ENCODE measurements at places on chromosomes 3 and 15.

- DNase-seq, result no peak
These were observed 59.4 kb downstream of the CMSS1 start for GRCh38 chr3:99877031-99877579.

DNA sequence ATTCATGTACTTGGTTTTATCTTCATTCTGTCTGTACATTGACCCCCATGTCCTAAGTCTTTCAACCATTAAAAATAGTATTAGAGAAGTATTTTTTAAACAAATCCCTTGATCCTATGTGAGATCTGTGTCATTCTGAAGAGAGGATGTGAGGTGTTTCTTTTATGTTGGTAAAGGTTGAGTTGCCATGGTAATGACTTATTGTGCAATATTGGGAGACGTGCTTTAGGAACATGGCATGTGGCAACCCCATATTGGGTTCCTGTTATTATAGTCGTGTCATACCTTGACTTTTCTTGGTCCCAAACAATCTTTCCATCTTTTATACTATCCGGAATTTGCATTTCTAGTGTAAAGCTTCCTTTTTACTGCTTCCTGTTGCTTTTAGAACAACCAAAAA is 203.1 kb downstream of the KCNAB1 start:
- no peak for DNase-seq

DNA sequence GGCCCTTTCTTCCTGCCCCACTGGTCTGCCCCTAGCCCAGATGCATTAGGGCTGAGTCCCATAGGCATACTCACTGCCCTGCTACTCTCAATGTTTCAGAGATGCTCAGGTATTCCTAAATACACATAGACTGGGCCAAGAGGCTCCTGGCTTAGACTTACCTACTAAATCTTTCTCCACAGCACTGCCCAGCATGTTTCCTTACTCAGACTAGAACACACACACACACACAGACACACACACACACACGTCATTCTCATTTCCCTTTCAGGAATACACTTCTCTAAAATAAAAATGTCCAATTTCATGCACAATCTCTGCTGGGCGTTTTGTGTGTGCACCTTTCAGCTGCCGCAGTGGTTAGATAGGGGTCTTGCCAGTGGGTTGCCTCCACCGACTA is 175.7 kb downstream of the FAM43A start:
- DNase-seq, result no peak

GRCh38 chr15:40217166-40217824 is 21.6 kb upstream of the PAK6 start:
- DNase-seq, result peak; percentile 80

DNA sequence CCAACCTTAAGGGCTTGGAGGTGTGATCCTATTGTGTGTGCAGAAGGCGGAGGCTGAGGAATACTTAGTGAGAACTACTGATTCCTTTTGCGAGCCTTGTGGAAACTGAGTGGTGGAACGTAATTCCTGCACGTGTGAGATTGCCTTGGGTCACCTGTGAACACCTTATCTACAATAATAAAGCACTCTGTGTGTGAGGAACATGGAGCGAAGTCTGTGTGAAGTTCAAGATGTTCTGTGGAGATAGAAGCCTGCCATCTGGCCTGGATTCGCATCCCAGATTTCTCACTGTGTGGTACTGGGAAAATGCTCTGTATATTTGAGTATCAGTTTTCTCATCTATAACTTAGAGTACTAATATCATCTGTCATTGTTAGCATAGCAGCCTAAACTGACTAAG is 179.5 kb upstream of the PDZRN3 start:
- DNase-seq, result no peak

GRCh38 chr3:150680562-150680961 is 23.2 kb downstream of the ERICH6 start:
- no peak for DNase-seq

DNA sequence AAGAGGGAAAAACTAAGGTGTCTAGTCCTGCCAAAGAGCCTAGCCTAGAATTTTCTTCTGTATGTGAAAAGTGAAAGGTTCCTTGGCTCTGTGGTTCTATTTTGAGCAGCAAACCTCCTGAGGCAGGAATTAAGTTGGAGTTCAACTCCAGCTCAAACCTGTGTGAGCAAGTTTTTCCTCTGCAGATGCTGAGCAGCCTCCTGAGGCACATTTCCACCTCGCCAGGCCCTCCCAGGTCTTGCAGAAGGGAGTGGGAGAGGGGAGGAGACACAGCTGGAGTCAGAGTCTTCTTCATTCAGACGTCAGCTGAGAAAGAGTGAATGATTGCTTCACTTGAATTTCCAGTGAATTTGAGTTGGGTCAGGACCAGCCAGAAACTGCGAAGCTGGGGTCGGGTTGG is 69.5 kb upstream of the ETV5 start:
- DNase-seq, result no peak

- no peak for DNase-seq
These were observed 660.8 kb upstream of the SGO1 start for GRCh38 chr3:20846832-20847231.

GRCh38 chr3:118766306-118766669 is 268.4 kb downstream of the IGSF11 start:
- no peak for DNase-seq

DNA sequence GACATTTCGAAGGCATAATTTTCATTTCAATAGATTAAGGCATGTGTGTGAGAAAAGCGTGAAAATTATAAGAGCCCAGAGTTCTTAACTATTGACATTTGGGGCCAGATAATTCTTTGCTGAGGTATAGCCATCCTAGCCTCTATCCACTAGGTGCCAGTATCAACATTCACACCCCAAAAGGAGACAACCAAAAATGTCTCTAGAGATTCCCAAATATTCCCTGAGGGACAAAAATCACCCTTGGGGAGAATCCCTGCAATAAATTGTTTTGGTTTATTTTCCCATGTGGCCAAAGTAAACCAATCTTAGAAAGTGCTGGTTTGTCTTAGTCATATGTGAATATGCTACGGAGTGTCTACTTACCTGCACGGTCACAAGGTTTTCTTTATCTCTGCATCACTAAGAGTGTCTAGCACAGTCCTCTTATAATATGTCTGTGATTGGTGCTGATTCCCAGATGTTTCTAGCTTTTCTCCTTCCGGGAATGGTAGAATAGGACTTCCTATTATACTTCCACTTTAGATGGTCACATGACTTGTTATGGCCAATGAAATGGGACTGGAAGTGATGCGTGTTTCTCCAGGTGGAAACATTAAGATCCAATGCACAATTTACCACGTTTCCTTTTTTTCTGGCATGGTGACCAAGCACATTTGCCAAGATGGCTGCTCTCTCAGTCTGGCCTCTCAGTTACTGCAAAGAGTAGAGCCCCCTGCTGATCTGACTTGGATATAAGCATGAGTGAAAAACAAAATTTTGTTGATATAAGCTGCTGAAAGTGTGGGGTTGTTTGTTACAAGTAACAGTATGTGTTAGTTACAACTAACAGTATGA is 8.0 kb upstream of the KBTBD8 start:
- DNase-seq, result no peak

DNA sequence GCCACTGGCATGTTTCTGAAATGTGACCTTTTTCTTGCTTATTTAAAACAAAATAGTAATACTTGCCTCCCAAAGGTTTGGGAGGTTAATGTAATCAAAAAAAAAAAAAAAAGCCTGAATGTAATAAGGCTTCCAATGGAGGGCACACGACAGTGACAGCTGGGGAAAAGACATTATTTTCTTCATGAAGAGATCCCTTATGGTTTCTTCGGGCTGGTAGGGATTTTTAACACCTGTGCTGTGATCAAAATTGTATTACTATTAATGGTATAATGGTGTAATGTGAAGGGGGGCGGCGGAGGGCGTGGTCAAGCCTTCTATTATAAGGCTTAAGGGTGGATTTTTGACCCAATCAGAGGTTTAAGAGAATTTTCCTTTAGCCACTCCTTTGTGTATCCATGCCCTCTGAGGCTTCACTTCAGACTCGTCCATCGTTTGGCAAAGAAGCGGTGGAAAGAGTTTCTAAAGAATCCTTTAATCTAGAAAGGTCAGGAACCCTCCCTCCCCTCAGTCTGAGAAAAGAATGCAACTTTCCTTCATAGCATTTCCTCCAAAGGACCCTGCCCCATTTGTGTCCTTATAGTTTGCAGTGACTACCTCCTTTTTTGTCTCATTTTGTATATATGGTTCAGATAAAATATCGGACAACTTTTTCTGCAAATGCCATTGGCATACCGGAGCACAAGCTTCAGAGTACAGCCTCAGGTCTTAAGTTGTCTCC is 89.5 kb upstream of the CHD2 start:
- peak; percentile 85 for DNase-seq

DNA sequence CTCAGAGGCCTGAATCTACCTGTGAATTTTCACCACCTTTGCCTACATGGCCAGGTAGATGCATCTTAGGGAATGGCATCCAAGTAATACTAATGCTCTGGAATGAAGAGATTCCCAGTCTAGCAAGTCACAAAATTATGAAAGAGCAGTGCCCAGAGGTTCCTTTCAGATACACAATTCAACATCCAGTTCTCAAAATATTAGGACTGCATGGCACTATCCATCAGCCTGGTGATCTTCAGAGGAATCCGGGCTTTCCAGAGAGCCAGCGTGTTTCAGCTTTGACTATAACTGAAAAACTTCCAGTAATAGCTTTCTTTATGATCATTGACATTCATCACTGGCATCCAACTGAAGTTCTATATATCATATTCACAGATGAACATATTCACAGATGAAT is 849.8 kb downstream of the AGBL1 start:
- no peak for DNase-seq

DNA sequence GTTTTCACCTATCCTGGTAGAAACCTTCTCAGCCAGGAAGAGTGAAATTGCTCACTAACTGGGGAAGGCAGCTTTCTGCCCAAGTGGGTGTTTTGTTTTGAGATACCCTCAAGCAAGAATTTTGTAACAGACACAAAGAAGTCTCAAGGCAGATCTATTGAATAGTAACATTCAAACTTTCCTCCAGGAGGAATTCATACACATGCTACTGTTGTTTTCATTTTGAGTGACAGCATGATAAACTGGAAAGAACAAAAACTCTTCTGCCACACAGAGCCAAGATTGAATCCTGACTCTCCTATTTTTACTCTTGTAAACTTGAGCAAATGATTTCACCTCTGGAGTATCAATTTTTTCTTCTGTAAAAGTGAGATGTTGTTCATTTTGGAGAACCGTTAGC is 54.8 kb upstream of the MBNL1 start:
- no peak for DNase-seq

DNA sequence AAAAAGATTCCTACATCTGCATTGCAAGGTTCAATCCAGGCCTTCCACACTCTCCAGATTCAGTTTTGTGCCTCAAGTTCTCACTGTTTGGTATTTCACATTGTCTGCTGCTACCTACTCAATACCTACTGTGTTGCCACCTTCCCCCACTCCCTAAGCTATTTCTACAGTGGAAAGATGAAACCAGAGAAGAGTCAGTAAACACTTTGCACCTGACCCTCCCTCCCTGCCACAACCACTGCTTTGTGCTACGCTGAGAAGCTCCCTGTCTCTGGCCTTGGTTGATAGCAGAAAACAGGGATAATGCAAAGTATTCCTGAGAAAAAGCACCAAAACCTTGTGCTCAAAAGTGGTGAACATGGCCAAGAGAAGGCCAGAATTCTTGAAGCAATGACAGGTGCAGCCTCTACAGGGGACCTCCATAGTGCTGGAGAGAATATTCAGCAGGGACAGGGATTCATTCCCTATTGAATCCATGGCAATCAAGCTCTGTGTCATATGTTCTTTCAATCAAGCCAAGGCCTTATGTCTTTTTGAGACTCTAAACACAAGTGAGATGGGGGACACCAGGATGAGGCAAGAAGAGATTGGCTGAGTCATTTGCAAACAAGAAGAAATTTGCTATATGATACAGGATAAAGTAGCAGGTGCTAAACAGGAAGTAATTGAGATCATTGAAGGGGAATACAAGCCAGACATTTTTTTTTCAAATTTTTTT is 83.5 kb upstream of the LIPC start:
- peak; percentile 10 for DNase-seq

GRCh38 chr15:33313491-33313890 is 2.7 kb downstream of the RYR3 start:
- peak; percentile 41 for DNase-seq

DNA sequence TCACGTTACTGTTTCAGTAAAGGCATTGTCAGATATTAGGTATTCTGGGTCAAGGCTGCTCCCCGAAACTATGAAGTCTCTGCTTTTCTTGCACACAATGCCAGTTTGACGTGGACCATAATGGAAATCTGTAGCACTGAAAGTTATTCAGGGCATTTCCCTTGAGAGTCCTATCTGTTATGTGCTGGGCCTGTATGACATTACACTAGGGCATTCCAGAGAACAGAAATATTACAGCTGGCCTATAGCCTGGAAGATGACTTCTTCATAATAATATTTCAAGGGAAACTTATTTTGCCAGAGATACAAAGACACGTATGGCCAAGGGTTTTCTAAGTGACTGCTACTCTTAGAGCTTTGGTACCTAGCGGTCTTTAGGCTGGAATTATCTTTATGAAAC is 613.6 kb upstream of the CBLB start:
- DNase-seq, result no peak

DNA sequence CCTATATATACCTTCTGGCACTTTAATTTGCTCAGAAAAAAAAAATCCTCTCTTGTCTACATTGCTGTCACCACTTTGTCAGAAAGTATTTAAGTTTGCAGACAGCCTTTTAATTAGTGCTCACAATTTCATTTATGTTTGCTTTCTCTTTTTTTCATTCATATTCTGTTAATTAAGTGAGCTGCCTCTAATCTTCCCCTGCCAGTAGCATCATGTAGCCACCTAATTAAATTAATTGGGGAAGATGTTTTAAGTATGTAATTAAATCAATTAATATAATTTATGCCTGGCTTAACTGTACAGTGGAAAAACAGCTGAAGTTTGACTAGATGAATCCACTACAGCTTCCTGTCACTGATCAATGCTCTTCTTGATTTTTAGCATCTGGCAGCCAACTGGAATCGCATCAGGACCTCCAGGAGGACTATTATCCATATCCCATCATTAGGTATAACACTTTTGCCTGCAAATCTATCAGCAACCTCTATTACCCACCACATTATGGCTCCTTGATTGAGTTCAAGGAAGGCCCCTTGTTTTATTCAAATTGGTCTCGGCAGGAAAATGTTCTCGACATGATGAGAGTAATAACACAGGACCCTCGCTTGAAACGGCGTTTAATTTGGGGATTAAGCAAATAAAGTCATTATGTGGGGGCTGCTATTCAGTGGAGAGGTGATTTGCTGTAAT is 118.5 kb downstream of the IQCH start:
- DNase-seq, result no peak

GRCh38 chr15:60426870-60427508 is 29.2 kb upstream of the ANXA2 start:
- peak; percentile 29 for DNase-seq

GRCh38 chr15:92166751-92167405 is 226.8 kb upstream of the ST8SIA2 start:
- no peak for DNase-seq

- no peak for DNase-seq
These were observed 517.6 kb upstream of the ROBO1 start for GRCh38 chr3:80285388-80285787.

GRCh38 chr15:88630141-88630721 is 8.6 kb upstream of the ISG20 start:
- DNase-seq, result peak; percentile 28

- DNase-seq, result peak; percentile 3
These were observed 32.8 kb downstream of the COPS2 start for GRCh38 chr15:49122541-49123062.

Data from kidney tubule cell (primary cell).